Mesenteric fat pad (tissue), 1 donor: ENCODE measurements at places on chromosomes 16 and 17. TPM values are rescaled to one million over a fixed set of nuclear protein-coding genes. Genes with fewer than 3 reads are reported as not detected.

GRCh38 chr16:72902206-72902605 lies 145.7 kb downstream of the ZFHX3 start:
- no peak for DNase-seq

DNA sequence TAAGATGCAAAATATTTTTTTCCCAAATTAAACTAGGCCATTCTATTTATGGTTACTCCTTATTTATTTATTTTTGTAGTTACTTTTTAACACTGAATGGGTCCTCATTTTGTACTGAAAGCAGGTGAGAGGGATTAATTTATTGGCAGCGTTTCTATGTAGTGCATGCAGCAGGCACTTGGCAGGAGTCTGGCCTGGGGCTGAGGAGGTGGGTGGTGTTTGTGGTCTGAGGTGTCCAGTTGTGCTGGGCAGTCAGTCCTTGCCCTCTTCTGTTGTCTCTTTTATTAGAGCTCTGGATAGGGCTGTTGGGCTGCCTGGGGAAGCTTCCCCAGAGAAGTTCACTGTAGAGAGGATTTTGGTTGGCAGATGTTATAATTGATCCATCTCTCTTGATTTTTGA lies 12.7 kb downstream of the SEC14L1 start:
- no peak for DNase-seq

The ZSCAN10 gene
- total RNA-seq = not detected

GRCh38 chr16:30005341-30006094 lies 5.3 kb downstream of the DOC2A start:
- no peak for DNase-seq

The KRTAP4-6 gene
- not detected for total RNA-seq

The C16orf92 gene
- total RNA-seq = not detected

GRCh38 chr17:59512844-59513385 lies 52.5 kb upstream of the DHX40 start:
- DNase-seq = no peak

GRCh38 chr17:77810536-77810935 lies 148.0 kb upstream of the TNRC6C start:
- no peak for DNase-seq

DNA sequence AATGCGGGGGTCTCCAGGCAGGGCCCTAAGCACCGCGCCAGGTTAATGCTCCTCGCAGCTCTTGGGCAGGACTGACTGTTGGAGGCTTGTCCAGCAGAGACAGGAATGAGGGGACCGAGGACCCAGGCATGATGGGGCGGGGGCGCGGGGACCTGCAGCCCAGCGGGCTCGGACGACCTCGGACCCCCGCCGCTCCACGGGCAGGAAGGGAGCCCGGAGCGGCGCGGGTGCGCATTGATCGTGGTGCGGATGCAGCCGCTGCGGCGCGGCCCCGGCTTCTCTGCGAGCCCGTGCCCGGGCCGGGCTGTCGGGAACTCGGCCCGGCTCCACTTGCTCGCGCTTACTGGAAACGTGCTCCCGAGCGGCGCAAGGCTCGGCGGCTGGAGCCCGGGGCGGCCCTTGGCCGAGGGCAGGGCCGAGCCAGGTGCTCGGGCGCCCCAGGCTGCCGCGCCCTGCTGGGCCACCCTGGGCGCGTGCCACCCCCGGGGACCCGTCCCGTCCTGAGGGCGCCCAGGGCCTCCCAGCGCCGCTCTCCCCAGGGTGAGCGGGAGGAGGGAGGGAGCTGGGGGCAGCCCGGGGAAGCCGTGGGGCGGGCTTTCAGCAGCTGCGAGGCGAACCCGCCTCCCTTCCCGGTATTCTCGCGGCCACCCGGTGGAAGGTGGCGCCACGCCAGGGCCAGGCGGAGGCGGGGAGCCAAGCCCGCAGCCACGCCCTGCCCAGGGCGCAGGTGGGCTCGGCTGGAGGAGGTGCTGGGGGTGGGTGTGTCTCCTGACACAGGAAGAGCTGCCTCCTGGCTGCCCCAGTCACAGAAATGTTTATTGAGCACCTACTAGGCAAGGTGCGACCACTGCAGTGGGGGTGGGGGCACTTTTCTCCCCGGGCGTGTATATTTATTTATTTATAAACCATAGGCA lies 45.9 kb downstream of the SOCS3 start:
- peak; percentile 94 for DNase-seq

DNA sequence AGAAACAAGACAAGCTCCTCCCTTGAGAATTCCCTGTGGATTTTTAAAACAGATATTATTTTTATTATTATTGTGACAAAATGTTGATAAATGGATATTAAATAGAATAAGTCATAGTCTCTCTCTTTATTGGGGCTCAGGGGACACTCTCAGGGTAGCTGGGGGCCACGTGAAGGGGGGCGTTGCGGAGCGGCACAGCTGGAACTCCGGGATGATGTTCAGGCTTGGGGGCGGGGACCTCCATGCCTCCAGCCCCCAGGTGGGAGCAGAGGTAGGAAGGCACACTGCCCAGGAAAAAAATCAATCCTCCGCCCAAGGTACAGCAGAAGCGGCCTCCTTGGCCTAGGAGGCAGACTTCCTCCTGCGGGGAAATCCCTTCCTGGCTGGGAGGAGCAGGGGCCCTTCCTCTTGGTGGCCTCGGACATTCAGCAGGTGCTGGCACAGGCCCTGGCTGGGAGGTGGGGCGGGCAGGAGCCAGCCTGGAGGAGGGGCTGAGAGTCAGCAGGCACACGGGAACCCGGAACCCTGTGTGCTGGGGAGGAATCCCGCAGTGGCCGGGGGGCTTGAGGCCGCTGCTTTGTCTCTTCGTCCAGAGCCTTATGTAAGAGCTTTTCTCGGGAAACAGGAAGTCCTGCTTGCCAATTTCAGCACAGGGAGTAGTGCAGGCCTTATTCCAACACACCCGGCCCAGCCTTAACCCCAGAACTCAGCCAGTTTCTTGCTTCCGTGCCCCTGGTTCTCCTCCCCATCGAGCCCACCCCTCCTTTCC lies 591 bp upstream of the TNFSF13 start:
- DNase-seq = peak; percentile 94

The OR2C1 gene
- total RNA-seq = not detected

The TAC4 gene
- total RNA-seq = not detected

- DNase-seq = no peak
Measured at GRCh38 chr17:34675605-34676004, 96.2 kb downstream of the TMEM132E start.

The BCL6B gene
- total RNA-seq = 32.2 TPM

- DNase-seq = peak; percentile 87
Measured at GRCh38 chr17:40553694-40554534, 11.4 kb downstream of the CCR7 start.

The TPPP3 gene
- total RNA-seq = 4.8 TPM

The CPHXL2 gene
- total RNA-seq = not detected

DNA sequence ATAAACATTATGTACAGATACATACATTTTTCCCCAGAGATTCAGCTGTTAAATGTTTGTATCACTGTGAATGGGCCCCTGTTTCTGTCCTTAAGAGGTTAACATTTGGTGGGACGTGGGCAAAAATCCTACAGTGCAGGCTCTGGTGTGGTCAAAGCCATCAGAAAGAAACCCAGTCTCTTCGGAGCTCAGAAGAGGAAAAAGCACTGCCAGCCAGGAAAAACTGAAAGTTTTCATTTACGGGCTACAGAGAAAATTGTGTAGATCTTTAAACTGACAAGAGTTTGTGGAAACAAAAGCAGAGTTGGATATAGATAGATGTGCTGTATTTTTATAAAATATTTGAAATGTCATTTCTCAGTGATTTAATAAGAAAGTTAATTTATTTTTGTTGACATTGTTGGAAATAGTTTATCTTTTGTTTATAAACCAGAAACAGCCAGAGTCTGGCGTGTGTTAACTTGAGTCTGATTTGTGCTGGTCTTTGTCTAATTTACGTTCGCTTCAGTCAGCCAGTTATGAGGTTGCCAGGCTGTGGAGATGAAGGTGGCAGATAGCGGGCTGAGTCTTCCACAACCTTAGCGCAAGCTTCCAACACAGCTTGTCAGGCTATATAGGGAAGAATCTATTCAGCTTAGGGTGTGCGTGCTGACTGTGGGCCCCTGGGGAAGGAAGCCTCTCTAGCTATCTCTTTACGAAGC lies 9.5 kb upstream of the TEKT3 start:
- no peak for DNase-seq

The LPCAT2 gene
- total RNA-seq = 15.7 TPM

- no peak for DNase-seq
Measured at GRCh38 chr17:82332669-82333278, 792 bp downstream of the SECTM1 start.

The TMEM106A gene
- 25.4 TPM for total RNA-seq

GRCh38 chr16:9102379-9102778 lies 10.9 kb downstream of the HAPSTR1 start:
- no peak for DNase-seq

DNA sequence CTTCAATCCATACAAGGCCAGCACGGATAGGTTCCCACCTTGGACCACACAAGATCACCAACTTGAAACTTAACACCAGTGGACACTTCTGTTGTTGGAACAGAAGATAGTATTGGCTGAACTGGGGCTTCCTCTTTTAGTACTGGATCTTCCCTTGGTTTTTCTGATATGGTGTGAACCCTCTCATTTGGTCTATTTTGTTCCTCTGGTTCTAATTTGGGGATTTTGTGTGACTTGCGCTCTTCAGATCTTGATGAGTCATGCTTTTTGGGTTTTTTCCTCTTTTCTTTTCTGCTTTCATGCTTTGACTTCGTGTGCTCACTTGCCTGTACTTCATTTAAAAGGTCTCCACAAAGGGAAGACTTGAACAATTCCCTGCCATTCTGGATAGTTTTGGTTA lies 39.0 kb downstream of the SOST start:
- no peak for DNase-seq
